Neural progenitor cell (in vitro differentiated cells): ENCODE measurements at places on chromosomes 1 and 21. TPM values are rescaled to one million over a fixed set of nuclear protein-coding genes. Genes with fewer than 3 reads are reported as not detected.

PERM1 gene
- total RNA-seq: not detected in 2 replicates

KRTAP12-2 gene
- not detected in 2 replicates for total RNA-seq

CFHR5 gene
- total RNA-seq: not detected in 2 replicates

COQ8A gene
- 13.8 and 18.8 TPM in 2 replicates for total RNA-seq

DNA sequence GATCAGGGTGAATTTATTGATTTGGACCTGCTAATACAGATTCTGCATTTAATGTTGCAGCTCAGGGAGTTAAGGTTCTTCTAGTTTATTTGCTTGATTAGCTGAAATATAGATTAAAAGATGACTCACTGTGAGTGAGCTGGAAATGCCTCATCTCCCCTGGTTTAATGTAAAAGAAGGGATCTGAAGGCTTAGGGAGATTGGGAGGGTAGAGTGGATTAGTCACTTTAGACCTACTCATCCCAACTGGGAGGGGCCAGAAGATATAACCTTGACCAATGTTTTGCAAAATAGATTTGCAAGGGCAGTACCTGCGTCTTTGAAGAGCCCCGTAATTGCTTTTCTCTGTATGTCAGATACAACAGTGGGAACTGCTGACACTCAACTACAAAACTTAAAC, 922.8 kb upstream of the ADGRL4 start:
- DNase-seq: no peak

- DNase-seq: no peak
These were observed 122.7 kb upstream of the FAM78B start for GRCh38 chr1:166289309-166290050.

DNA sequence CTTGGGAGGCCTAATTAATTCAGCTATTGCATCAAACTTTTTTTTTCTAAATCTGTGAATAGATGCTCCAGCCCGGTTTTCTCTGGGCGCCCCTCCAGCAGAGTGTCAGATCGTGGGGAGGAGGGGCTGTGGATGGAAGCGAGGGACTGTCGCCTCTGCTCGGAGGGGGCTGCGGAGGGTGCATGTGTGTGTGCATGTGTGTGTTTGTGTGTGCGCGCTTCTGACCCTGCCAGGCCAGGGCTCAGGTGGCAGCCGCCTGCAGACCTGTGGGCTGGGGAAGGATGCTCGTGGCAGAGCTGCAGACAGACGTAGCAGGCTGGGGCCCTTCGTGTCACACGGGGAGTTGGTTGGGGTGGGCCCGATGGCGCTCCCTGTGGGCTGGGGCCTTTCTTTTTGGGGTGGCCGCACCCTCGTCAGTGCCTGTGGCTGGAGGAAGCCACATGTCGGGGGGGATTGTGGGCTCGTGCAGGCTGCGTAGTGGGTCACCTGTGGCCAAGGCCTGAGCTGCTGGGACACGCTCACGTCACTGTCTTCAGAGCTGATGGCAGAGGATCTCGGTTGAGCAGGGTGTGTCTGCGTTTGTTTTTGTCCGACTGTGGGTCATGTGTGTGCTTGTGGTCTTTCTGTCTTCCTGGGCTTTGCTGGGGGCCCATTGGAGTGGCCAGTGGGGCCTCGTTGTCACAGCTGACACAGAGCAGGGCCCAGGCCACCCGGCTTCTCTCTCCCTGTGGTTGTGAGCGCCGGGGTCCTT, 2.8 kb downstream of the SKI start:
- DNase-seq: no peak

DNA sequence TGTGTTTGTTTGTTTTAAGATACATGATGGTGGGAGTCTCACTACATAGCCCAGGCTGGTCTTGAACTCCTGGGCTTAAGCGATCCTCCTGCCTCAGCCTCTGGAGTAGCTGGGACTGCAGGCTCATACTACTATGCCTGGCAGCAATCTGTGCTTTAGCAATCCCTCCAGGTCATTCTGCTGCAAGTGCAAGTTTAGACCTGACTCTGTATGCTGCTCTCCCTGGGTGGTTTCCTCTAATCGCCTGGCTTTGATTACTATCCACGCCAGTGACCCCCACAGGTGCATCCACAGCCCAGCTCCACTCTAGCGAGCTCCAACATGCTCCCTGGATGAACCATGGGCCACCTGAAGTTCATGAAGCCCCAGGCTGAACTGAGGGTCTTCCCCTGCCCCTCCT, 15.5 kb upstream of the PABPC4 start:
- DNase-seq: no peak

DNA sequence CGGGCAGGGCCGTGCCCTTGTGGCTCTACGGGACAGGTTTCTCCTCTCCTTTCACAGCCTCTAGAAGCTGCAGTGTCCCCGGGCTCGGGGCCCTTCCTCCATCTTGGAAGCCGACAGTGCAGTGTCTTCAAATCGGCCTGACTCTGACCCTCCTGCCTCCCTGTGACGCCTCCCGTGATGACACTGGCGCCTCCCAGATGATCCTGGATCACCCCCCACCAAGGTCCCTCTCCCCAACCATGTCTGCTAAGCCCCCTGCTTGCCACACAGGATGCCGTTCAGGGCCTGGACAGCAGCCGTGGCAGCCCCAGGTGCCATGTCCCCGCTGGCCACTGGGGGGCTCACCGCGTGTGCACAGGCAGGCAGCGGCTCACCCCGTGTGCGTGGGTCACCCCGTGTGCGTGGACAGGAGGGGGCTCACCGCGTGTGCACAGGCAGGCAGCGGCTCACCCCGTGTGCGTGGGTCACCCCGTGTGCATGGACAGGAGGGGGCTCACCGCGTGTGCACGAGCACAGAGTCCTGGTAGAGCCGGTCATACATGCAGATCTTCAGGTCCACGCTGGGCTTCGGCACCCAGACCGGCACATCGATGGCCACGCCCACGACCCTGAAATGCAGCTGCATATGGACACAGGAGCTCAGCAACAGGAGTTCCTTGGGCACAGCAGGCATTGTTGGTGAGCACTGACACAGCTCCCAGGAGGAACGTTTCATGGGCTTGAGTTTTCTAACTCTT, 24.9 kb upstream of the TMEM52 start:
- DNase-seq: peak; percentile 84

GRCh38 chr1:29592261-29592615, 355.9 kb downstream of the PTPRU start:
- DNase-seq: no peak

- no peak for DNase-seq
These were observed 144.1 kb downstream of the OMA1 start for GRCh38 chr1:58402444-58402843.

DNA sequence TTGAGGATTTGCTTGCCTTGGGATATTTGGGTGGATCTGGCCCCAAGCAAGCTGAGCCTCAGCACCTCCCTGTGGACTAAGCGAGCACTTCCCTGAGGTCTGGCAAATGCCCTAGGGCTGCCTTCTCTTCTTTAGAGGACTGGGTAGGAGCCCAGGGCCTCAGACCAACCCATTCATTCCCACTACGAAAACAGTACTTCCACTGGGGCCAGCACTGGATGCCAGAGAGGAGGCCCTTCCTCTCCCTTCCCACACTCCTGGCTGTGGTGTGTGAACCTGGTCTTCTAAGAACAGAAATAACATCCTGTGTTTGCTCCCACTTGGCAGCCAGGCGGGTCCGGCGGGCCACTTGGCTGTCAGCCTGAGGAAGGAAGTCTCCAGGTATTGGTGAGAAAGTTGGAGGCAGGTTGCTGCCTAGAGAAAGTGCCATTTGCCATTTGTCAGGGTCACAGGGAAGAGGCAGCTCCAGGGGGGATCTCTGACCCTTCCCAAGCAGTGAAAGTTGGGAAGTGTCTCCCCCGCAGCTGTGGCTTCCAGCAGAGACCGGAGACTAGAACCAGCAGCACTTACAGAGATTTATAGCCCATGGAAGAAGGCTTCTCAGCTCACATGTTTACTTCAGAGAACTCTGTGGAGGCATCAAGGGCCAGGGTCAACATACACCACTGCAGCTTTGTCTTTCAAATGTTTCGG, 323.5 kb downstream of the SIPA1L2 start:
- DNase-seq: peak; percentile 50

DNA sequence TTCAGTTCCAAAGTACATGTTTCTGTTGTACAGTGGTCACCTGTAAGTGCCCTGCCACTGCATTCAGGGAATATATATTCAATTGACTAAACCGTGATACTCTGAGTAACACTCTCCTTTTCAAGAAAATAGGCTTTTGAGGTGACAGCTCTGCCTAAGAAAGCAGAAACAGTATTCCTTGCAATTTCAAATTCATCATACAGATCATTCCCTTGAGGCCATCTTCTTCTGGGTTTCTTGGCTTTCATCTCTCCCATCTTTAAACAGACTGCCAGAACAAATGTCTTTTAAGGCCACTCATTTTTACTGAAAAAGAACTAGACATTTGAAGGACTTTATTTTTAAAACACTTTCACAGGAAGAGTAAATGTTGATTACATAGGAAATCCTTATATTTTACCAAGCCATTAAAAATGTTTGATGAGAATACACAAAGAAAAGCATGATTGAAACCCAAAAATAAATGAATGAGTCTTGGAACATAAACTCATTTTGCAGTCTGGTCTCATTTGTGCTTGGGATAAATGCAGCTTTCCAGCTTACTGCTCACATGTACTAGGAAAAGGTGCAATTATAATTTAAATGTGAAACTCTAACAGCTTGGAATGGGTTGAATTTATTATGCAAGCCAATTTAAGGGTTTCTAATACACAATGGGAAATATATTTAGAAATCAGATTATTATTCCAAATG, 34.7 kb downstream of the PLPPR5 start:
- DNase-seq: no peak

DNA sequence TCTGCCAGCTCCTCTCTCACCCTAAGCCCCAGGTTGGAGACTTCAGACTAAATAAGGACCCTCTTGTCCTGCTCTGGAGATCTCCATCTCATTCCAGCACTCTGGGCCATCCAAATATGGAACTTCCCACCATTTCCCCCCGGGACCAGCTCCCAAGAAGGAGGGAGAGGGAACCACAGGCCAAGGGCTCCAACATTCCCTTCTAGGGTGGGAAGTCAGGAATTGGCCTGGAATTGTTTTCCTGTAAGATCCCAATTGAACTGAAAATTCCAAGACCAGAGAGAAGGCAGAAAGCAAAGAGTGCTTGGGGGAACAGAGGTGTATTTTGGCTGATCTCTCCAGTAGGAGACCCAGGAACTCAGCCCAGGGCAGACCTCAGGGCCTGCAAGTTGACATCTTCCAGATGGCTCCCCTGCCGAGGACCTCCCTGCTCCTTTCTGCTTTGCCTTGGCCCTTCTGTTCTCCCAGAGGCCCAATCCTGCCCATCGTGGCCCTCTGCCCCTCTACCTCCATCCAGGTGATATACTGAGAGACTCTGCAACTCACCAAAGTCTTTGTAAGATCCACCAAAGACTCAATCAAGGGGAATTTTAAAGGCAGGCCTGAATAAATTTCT, 14.9 kb downstream of the CSRP1 start:
- DNase-seq: no peak

DNA sequence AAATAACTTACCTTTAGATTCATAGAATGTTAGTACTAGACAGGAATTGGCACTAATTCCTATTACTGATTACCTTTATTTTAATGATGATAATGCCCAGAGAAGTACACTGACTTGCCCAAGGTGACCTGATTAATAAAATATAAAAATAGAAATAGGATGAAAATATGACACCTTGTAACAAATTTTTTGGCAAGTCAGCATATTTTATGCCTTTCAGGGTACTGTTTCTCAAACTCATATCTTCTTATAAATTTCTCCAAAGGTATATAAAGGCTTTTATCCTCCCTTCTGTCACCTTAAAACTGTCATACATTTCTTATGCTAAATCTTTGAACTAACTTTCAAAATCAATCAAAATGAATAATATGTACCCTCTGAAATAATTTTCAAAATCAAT, 171.4 kb downstream of the LRRC40 start:
- DNase-seq: no peak

- DNase-seq: peak; percentile 26
These were observed 2.4 kb downstream of the PAQR7 start for GRCh38 chr1:25873120-25873519.

DNA sequence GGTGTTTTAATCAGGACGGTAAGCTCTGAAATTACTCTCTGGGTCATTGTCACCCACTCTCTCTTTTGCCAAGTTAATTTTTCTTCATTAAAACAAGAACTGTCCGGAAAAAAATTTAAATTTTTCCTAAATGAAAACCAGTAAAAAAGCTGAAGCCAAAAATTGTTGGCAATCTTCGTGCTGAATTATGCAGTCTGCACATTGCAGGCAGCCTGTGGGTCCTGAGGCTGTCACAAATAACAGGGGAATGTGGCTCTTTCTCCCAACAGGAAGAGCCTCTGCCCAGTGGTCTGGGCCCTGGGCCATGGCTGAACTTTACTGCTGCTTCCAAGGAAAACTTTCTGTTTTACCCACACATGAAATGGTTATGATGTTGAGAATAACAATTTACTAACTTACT, 153.9 kb upstream of the SPAG17 start:
- no peak for DNase-seq

DNA sequence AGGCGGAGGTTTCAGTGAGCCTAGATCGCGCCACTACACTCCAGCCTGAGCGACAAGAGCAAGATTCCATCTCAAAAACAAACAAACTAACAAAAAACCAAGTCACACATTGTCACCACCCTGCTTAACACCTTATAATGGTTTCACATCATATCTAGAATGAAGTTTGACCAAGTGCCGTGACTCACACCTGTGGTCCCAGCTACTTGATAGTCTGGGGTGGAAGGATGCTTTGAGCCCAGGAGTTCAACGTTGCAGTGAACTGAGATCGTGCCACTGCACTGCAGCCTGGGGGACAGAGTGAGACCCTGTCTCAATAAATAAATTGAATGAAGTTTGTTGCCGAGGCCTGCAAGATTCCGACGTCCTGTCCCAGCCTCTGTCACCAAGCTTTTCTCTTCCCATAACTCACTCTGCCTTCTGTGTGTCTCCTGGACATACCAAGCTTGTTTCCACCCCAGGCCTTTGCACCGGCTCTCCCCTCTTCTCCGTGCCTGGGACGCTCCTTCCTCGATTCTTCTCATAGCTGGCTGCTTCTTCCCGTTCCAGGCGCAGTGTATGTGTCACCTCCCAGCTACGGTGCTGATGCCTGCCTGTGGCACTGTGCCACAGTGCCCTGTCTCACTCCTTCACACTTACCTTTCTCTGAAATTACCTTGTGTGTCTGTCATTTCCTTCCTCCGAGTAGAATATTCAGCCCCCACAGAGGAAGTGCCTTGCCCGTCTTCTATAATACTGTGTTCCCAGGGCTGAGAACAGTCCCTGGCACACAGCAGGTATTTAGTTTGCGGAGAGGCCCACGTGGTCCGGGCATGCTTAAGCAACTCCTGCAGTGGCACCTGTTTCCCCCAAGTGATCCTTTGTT, 3.8 kb upstream of the SELENON start:
- no peak for DNase-seq

- no peak for DNase-seq
These were observed 16.2 kb downstream of the INSRR start for GRCh38 chr1:156842618-156843300.

DNA sequence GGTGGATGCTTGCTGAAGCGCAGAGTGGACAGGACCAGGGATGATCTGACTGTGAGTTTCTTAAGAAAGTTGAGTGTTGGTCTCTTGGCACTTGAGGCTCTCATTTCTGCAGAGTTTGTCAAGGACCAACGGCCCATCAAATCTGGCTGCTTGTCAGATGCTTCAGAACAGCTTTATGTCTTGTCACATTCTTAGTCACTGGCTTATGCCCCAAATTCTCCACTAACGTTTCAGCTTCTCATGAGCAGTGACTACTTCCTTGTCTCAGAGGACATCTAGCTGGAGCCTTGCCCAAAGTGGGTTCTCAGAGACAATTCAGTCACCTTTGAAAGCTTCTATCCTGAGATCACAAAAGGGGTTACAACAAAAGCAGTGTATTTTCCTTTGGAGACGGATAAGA, 92.3 kb downstream of the ST6GALNAC5 start:
- DNase-seq: no peak
